ENCODE measurements at places on chromosomes 6 and 20.

DNA sequence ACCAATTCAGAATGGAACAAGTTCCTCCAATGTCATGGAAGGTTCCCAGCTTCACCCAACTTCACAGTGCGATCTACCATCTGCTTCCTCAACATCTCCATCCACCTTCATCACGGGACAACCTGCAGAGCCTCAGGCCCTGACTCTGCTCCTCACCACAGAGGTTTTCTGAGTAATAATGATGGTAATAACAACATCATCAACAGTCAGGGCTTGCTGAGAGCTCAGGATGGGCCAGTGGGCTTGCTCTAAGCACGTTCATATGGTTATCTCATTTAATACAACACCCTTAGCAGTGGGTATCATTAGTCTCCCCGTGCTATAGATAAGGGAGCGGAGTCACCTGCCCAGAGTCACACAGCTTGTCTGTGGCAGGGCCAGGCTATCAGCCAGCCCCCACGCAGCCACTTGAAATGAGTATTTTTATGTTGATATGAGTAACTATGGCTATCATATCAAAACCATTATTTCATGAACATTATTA, 38.6 kb downstream of the PREX1 start:
- no peak for DNase-seq

DNA sequence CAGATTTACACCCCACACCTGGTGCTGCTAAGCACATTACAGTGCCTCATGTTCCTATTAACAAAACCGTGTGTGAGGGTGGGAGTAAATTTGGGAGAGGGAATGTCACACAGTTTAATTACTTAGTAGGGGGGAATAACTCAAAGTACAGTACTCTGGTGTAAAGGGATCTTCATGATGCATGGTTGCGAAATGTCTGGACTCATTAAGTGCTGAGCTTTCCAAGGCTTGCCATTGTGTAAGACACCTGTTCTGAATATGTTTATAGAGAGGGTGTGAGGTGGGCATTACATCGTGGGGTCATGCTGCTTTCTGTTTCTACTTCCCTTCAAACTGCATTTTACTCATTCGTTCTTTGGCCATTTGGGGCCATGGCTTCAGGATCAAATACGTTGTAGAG, 181.2 kb downstream of the ADGRG6 start:
- DNase-seq, result no peak

GRCh38 chr6:19303383-19303782, 533.8 kb upstream of the ID4 start:
- peak; percentile 60 for DNase-seq

- no peak for DNase-seq
Measured at GRCh38 chr6:135842618-135843392, 8.7 kb upstream of the PDE7B start.

- no peak for DNase-seq
Measured at GRCh38 chr6:114304304-114304887, 38.4 kb downstream of the HS3ST5 start.

DNA sequence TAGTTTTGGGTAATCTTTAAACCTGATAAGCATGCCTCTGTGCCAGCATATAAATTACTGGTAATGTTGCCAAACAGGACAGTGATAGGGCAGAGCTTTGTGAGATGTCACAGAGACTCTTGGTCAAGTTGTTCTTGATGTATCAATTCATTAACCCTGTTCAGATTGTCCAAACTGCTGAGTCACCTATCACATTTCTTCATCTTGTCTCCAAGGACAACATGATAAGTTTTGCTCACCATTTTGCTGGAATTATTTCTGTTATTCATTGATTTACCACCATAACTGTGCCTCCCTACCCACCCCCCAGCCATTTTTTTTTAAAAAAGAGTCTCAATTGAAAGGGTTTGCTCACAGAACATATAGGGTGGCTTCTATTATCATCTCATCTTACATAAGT, 19.5 kb upstream of the GMNN start:
- DNase-seq, result no peak

DNA sequence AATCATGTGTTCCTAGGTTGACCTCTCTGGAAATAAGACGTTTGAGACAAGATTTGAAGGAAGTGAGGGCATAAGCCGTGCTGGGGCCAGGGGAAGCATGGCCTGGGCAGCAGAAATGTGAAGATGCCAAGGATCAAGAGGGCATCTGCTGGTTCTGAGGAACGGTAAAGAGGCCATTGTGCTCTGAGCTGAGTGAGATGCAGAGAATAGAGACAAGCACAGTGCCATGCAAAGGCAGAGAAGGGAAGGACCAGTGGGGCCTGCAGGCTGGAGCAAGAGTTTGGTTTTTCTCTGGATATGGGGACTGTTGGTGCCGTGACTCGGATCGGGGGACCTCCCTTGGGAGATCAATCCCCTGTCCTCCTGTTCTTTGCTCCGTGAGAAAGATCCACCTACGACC, 50.8 kb downstream of the SMPDL3A start:
- no peak for DNase-seq

DNA sequence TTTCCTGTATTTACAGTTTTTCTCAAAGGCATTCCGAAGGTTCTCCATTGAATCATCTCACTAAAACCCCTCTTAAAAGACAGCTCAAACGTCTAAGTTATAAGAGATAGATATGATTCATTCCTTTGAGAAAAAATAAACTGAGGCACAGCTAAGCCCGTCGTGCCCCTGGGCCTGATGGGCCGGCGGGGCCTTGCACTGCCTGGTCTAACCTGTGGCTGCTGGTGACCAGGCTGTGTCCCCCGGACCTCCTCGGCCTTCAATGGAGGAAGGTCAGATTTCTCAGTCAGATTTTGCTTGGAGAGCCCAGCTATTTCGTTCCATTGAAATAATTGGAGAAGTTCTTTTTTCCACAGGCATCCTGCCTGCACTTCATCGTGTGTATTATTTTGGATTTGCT, 11.3 kb upstream of the FOXC1 start:
- DNase-seq, result no peak

DNA sequence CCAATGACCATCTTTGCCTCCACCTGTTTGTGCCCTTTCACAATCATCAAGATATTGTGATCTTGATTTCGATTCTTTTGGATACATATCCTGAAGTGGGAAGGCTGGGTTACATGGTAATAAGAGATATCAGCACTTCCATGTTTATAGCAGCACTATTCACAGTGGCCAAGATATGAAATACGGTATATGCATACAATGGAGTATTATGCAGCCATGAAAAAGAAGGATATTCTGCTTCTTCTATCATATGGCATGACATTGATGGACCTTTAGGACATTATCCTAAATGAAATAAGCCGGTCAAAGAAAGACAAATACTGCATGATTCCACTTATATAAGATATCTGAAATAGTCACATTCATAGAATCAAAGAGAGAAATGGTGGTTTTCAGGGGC, 144.0 kb downstream of the CCDC170 start:
- no peak for DNase-seq

- DNase-seq, result no peak
Measured at GRCh38 chr6:113209315-113209714, 647.8 kb upstream of the MARCKS start.

- no peak for DNase-seq
Measured at GRCh38 chr6:72689107-72689954, 67.5 kb downstream of the KCNQ5 start.

- no peak for DNase-seq
Measured at GRCh38 chr6:12572896-12573827, 143.4 kb upstream of the PHACTR1 start.

GRCh38 chr6:3696525-3697088, 54.9 kb downstream of the PXDC1 start:
- DNase-seq, result no peak

DNA sequence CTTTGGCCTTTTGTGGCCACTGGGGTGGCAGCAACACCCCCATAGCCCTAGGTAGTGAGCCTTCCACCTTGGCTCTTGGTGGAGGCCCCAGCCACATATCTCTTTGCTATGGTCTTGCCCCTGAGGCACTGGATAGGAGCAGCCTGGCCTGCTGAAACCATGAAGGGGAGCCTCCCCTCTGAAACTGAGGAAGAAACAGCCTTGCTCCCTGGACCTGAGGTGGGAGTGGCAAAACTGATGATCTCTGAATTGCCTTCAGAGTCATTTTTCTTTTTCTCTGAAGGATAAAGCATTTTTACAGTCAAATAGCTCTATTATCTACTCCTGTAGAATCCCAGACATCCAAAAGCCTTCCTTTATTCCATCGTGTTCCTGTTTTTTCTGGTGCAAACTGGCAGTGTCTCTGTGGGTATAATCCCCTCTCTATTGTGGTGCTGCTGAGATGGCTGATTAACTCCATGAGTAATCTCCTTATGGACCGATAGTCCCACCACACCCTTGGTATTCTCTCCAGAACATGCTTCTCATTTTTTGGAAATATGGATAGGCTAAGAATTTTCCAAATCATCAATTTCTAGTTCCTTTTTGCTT, 22.0 kb upstream of the PRSS35 start:
- DNase-seq, result no peak

DNA sequence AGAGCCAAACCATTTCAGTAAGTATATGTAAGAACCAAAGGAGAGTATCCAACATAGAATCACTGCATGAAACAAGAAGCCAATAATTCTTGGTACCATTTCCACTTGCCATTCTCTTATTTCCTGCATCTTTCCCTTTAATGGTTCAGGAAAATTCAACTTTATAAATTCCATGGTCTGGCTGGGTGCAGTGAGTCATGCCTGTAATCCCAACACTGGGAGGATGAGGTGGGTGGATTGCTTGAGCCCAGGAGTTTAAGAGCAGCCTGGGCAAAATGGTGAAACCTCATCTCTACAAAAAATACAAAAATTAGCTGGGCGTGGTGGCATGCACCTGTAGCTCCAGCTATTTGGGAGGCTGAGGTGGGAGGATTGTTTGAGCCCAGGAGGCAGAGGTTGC, 21.2 kb downstream of the NHLRC1 start:
- no peak for DNase-seq

- no peak for DNase-seq
Measured at GRCh38 chr6:13368731-13369115, 40.4 kb upstream of the TBC1D7 start.

- DNase-seq, result no peak
Measured at GRCh38 chr6:46808806-46809205, 15.6 kb downstream of the MEP1A start.

- DNase-seq, result no peak
Measured at GRCh38 chr20:1122388-1123315, 4.2 kb downstream of the PSMF1 start.

DNA sequence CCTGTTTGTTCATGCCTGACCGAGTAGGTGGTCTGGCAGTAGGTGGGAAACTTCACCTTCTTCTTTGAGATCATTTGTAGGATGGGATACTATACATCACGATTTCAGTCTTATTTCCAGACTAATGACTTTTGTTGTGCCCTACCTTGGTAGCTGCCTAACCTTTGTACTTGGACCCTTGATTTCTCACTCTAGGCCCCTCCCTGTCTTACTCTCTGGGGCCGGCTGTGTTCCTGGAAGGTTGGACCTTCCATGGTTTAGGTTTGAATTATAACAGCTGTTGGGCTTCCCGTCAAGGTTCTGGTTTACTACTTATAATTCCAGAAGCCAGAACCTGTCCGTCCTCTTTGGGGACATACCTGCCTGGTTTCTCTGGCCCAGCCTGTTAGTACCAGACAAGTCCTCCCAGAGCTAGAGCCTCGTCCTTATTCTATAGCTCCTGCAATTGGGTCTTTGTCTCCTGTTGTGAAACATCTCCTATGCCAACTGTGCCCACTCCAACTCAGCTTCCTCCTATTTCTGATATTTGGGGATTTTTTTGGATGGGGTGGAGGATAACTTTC, 14.9 kb upstream of the ADIG start:
- DNase-seq, result no peak

DNA sequence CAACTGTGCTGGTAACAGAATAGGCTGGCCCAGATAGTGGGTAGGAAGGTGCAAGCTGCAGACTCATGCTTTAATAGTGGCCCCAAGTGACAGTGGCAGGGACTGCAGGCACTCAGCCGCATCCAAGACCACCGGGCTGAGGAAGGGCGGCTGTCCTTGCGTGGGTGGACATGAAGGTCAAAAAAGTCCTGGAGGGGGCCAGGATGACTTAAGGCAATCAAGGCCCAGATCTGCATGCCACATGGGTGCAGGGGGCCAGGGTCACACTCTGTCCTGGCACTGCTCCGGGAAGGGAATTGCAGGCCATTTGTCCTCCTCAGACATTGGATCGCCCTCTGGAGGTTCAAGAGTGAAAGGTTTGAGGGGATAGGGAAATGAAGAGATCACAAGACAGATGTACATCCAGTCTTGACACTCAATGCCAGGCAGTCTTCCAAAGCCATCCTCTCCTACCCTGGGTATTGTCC, 10.4 kb upstream of the VNN2 start:
- DNase-seq, result no peak

DNA sequence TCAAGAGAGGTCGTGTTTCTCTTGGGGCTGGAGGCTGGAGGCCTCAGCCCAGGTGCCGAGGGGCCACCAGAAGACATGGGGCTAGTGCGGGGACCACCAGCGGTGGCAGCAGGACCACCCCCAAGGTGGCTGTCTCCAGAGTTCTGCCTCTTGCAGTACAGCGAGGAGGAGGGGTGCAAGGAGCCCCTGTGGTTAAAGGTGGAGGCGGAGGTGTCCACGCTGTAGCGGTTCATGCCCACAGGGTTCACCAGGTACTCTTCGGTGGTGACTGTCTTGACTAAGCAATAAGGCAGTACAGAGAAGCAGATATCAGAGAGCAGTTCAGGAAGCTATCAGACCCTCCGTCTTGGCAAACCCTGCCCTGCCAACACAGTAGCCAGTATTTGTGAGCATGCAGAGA, 103.4 kb downstream of the SCML4 start:
- no peak for DNase-seq

GRCh38 chr6:39867592-39867991, 66.7 kb downstream of the MOCS1 start:
- no peak for DNase-seq

- DNase-seq, result no peak
Measured at GRCh38 chr6:34912715-34913464, 23.8 kb downstream of the ANKS1A start.

GRCh38 chr20:63035603-63036185, 28.9 kb upstream of the BHLHE23 start:
- no peak for DNase-seq

- no peak for DNase-seq
Measured at GRCh38 chr6:41286544-41287346, at the start of gene TREM1. Gene TREM1 (minus strand): TSS chr6:41286682. CDS start chr6:41286655, 27 bp downstream.

DNA sequence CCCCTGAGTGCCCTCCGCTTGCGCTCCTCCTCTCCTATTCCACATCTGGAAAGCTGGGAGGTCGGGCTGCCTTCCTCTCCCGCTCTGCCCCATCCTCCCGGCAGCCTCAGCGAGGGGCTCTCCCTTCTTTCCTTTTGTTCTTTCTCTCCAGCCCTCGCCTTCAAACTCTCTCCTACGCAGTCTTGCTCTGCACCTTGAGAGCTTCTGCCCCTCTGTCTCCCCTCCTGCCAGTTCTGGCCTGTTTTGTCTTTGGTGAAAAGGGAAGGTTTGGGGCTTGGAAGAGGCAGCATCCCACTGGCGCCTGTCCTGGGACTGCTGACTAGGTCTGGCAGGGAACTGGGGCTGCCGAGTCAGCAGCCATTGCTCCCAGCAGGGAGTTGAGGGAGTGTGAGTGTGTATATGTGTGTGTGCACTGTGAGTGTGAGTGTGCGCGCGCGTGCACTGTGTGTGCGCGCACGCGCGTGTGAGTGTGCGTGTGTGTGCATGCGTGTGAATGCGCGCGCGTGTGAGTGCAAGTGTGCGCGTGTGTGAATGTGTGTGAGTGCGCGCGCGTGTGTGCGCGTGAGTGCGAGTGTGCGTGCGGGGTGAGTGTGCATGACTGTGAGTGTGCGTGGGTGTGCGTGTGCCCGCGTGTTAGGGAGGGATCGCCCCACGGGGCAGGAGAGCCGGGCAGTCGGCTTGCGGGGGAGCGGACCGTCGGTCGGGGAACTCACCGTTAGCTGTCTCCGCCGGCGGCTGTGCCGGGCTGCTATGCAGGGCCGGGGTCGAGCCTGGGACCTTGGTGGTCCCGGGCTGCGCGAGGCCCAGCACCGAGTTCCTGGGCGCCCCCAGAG, 523 bp downstream of the CPXM1 start:
- no peak for DNase-seq
